Activated T-helper 17 cell treated with anti-CD3 and anti-CD28 coated beads, Interleukin-2, amount 50 U/mL, for 72 hours (primary cell): ENCODE measurements at places on chromosomes 2 and 18. TPM values are rescaled to one million over a fixed set of nuclear protein-coding genes. Genes with fewer than 3 reads are reported as not detected.
A peak's percentile ranks its signal among the peaks of the same experiment; 100 is the strongest.

ANO7 gene
- 1.6 TPM for total RNA-seq

TET3 gene
- total RNA-seq: 42.6 TPM

DNA sequence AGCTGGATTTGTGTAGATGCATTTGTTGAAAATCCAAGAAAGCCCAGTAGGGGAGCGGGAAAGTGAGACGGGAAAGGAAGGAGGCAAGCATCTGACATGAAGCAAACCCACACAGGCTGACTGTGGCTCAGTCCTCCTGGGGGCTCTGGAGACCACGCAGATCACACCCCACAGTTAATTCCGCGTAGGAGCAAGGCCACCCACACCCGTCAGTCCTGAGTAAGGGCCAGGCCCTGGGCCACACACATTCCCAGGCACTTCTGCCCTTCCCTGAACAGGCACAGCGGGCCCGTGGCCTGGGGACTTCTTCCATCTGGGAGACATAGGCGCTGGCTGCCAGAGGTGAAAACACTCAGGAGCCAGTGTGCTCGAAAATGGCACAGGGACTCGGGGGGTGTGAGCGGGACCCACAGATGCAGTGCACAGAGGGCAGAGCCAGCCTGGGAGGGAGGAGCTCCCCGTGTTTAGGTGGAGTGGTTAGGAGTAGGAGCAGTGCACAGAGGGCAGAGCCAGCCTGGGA is 19.4 kb upstream of the PRLH start:
- H3K27me3 ChIP-seq: peaks cover 6% of the 10 kb centered on the region
- H3K4me3 ChIP-seq: no peak overlapping the region
- H3K4me1 ChIP-seq: no peaks in the 10 kb centered on the region
- no peak overlapping the region for H3K27ac ChIP-seq
- no peak for ATAC-seq

GRCh38 chr2:203859030-203859789 is 8.4 kb upstream of the CTLA4 start:
- H3K4me1 ChIP-seq: peaks cover 36% of the 10 kb centered on the region
- ATAC-seq: peak; percentile 6
- peak overlapping the region; percentile 91 for H3K27ac ChIP-seq
- no peaks in the 10 kb centered on the region for H3K27me3 ChIP-seq
- peaks cover 60% of the 10 kb centered on the region for H3K36me3 ChIP-seq

GRCh38 chr2:47534179-47534919 is 131.4 kb downstream of the MSH2 start:
- ATAC-seq: peak; percentile 65
- peaks cover 5% of the 10 kb centered on the region for H3K4me1 ChIP-seq
- H3K27ac ChIP-seq: peak overlapping the region; percentile 30
- H3K27me3 ChIP-seq: peaks cover 9% of the 10 kb centered on the region

GRCh38 chr18:78505851-78506461 is 473.7 kb upstream of the SALL3 start:
- no peak overlapping the region for H3K27ac ChIP-seq
- no peaks in the 10 kb centered on the region for H3K27me3 ChIP-seq
- ATAC-seq: no peak
- no peak overlapping the region for H3K4me3 ChIP-seq

KCNE4 gene
- total RNA-seq: not detected

GRCh38 chr2:168130346-168130745 is 117.0 kb downstream of the STK39 start:
- H3K4me1 ChIP-seq: peaks cover 3% of the 10 kb centered on the region
- H3K36me3 ChIP-seq: peaks cover 83% of the 10 kb centered on the region
- H3K4me3 ChIP-seq: no peak overlapping the region
- ATAC-seq: no peak
- no peak overlapping the region for H3K27ac ChIP-seq
- no peaks in the 10 kb centered on the region for H3K27me3 ChIP-seq

GRCh38 chr2:161020437-161020836 is 139.8 kb upstream of the TANK start:
- peaks cover 6% of the 10 kb centered on the region for H3K27me3 ChIP-seq
- no peak overlapping the region for H3K27ac ChIP-seq
- no peaks in the 10 kb centered on the region for H3K36me3 ChIP-seq
- H3K4me1 ChIP-seq: no peaks in the 10 kb centered on the region
- H3K4me3 ChIP-seq: no peak overlapping the region
- ATAC-seq: no peak

C1QL2 gene
- total RNA-seq: not detected

DNA sequence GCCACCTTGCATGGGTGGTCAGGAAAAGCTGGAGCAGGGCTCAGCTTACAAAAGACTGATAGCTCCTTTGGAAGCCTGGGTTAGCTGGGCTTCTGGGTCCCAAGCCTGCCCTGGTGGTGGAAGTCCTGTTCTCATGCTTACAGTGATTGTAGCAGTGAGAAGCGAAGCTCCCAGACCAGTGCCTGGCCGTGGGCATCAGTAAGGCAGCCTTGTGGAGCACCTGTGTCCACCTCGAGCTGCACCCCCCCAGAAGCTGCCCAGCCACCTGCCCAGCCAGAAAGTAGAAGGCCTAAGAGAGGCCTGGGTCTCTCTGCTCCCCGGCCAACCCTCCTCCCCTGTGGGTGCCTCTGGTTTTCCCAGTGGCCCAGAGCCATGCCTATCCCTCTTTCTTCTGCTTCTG is 10.5 kb downstream of the GLI2 start:
- ATAC-seq: no peak
- no peak overlapping the region for H3K4me3 ChIP-seq
- H3K27me3 ChIP-seq: peaks cover 28% of the 10 kb centered on the region
- H3K27ac ChIP-seq: no peak overlapping the region

GRCh38 chr2:238254095-238254723 is 14.4 kb upstream of the HES6 start:
- no peaks in the 10 kb centered on the region for H3K27me3 ChIP-seq
- H3K27ac ChIP-seq: no peak overlapping the region
- no peak overlapping the region for H3K4me3 ChIP-seq

DNA sequence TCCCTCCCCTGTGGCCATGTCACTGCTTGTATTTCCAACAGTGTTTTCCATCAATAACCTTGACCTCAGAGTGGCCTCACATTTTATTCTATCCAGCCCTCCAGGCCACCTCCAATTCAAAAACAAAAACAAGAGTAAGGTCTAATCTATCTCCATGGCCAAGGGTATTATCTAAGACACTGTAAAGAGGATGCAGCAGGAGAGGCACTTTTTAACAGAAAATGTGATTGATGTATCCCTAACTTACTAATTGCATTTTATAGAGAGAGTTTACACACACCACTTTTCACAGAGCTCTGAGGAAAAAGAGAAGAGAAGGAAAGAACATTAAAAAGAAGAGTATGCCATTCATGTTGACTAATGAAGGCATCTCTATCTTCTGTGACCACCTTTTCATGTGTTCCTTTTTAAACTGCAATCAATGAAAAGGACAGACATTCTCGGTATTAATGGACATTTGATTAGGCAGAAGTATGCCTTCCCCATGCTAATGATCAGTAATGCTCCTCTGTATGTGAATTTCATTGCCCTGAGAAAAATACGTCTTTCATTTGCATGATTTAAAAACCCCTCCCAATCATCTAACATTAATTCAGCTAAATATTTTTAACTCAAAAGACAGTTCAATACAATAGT is 653.3 kb upstream of the POU3F3 start:
- H3K27ac ChIP-seq: no peak overlapping the region
- H3K36me3 ChIP-seq: no peaks in the 10 kb centered on the region
- ATAC-seq: no peak
- no peaks in the 10 kb centered on the region for H3K4me1 ChIP-seq

RGPD5 gene
- total RNA-seq: 13.7 TPM

CEBPZOS gene
- total RNA-seq: 44.5 TPM

GRCh38 chr2:207311316-207312005 is 145.7 kb upstream of the KLF7 start:
- peaks cover 18% of the 10 kb centered on the region for H3K4me1 ChIP-seq
- H3K27ac ChIP-seq: peak overlapping the region; percentile 68
- no peaks in the 10 kb centered on the region for H3K27me3 ChIP-seq
- peak; percentile 99 for ATAC-seq
- H3K36me3 ChIP-seq: no peaks in the 10 kb centered on the region
- H3K4me3 ChIP-seq: peak overlapping the region; percentile 57

UPP2 gene
- total RNA-seq: not detected

DNA sequence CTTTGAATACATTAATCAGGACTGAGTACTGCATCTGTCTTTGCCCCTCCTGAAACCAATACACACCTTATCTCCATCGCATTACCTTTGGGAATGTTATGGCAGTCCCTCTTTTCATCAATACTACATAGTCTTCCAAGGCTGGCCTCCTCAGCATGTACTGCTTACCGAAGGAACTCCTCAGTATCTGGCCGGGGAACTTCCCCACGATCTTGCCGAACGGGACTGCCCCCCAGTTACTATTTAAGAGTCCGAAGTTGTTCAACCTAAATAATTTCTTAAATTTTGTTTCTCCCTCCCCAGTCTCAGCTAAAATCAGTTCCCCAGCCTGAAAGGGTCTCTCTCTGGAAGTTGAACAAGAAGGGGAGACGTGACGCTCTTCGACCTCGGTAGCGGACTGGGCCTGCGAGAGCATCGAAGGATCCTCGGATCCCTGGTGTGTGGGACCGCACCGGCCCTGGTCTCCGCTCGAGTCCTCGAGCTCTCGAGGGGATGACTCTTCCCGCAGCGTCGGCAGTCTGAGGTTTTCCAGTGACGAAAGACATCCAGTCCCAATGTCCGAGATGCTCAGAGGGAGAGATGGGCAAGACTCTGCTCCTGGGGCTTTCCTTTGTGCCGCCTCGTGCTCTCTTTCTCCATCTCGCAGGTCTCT is 489 bp downstream of the TRMT61B start:
- peak; percentile 31 for ATAC-seq
- peak overlapping the region; percentile 97 for H3K27ac ChIP-seq
- H3K27me3 ChIP-seq: no peaks in the 10 kb centered on the region
- H3K36me3 ChIP-seq: peaks cover 45% of the 10 kb centered on the region
- peak overlapping the region; percentile 99 for H3K4me3 ChIP-seq

UBE2F gene
- 44.7 TPM for total RNA-seq

DNA sequence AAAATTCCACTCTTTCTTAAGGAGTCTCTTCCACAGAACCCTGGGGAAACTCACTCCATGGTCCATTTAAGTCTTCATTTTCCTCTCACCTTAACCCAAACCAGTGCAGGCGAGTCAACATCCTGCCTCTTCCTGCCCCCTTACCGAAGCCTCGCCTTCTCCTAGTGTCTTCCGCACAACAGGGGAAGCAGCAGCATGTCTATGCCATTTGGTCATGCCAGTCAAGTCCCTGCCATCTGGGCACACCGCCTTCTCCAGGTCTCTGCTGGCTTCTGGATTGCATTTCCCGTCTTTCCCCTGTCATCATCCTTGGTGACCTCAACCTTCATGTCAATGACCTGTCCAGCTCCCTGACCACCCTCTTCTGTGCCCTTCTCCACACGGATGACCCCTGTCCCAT is 77.3 kb upstream of the FZD7 start:
- no peaks in the 10 kb centered on the region for H3K36me3 ChIP-seq
- ATAC-seq: no peak
- no peaks in the 10 kb centered on the region for H3K4me1 ChIP-seq
- peaks cover 13% of the 10 kb centered on the region for H3K27me3 ChIP-seq

DNA sequence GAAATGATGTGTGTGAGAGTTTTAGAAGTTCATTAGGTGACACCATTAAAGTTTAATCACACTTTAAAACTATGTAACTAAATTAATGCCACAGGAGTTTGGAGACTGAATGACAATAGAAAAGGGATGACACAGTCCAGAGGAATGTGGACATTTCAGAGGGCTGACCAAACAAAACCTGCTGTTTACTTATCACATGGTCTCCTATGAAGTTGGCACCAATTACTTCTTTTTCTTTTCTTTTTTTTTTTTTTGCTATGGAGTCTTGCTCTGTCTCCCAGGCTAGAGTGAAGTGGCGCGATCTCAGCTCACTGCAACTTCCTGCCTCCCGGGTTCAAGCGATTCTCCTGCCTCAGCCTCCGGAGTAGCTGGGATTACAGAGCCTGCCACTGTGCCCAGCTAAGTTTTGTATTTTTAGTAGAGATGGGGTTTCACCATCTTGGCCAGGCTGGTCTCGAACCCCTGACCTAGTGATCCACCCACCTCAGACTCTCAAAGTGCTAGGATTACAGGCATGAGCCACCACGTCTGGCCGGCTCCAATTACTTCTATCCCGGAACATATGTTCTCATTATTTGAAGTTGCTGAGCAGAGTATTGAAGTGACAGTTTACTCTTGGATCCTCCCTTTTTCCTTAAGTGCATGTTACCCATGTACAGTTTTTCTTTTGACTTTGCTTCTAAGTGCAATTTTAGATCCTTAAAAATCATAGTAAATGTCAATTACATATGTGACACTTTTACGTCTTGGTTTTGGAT is 4.3 kb downstream of the AGPS start:
- H3K27me3 ChIP-seq: no peaks in the 10 kb centered on the region
- peaks cover 31% of the 10 kb centered on the region for H3K4me1 ChIP-seq
- H3K4me3 ChIP-seq: peak overlapping the region; percentile 52
- H3K27ac ChIP-seq: peak overlapping the region; percentile 64

- H3K27me3 ChIP-seq: peaks cover 8% of the 10 kb centered on the region
- H3K4me3 ChIP-seq: no peak overlapping the region
- no peak for ATAC-seq
- H3K27ac ChIP-seq: no peak overlapping the region
- no peaks in the 10 kb centered on the region for H3K4me1 ChIP-seq
These were observed 46.7 kb downstream of the DAPL1 start for GRCh38 chr2:158841850-158842249.

ABCG8 gene
- not detected for total RNA-seq

- H3K36me3 ChIP-seq: no peaks in the 10 kb centered on the region
- peaks cover 4% of the 10 kb centered on the region for H3K4me1 ChIP-seq
- H3K4me3 ChIP-seq: no peak overlapping the region
- H3K27ac ChIP-seq: no peak overlapping the region
- ATAC-seq: no peak
- peaks cover 3% of the 10 kb centered on the region for H3K27me3 ChIP-seq
These were observed 75.8 kb upstream of the SLC1A4 start for GRCh38 chr2:64913357-64913869.

GRCh38 chr2:23767876-23768621 is 158.9 kb downstream of the ATAD2B start:
- H3K4me1 ChIP-seq: no peaks in the 10 kb centered on the region
- H3K4me3 ChIP-seq: no peak overlapping the region
- ATAC-seq: no peak
- no peak overlapping the region for H3K27ac ChIP-seq
- no peaks in the 10 kb centered on the region for H3K27me3 ChIP-seq

GRCh38 chr2:141878016-141878415 is 252.8 kb downstream of the LRP1B start:
- H3K27me3 ChIP-seq: no peaks in the 10 kb centered on the region
- H3K4me1 ChIP-seq: no peaks in the 10 kb centered on the region
- no peak overlapping the region for H3K4me3 ChIP-seq
- H3K36me3 ChIP-seq: no peaks in the 10 kb centered on the region
- H3K27ac ChIP-seq: no peak overlapping the region

DNA sequence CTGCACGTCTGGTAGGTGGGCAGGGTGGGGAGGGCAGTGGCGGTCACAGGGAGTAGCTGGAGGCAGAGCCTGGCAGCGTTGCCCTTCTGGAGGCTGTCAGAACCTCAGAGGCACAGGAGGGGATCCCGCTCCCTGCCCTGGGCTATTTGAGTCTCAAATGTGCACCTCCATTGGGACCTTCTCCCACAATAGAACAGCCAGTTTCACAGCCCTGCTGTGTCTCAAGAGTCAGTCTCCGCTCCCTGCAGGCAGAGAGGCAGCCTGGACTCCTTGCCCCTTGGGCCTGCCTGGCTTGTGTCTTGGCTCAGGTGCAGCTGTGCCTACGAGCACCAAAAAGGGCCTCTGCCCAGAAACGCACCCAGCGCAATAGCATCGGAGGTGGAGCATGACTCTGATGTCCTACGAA is 57.4 kb downstream of the FAM168B start:
- no peaks in the 10 kb centered on the region for H3K36me3 ChIP-seq
- ATAC-seq: no peak
- no peaks in the 10 kb centered on the region for H3K4me1 ChIP-seq

TNFRSF11A gene
- total RNA-seq: 41.9 TPM

ARHGAP15 gene
- total RNA-seq: 93.3 TPM

CRYGA gene
- not detected for total RNA-seq
